ENCODE measurements at places on chromosomes 16 and 17.

GRCh38 chr17:50155115-50155819 is 4.8 kb upstream of the PPP1R9B start:
- DNase-seq: no peak

DNA sequence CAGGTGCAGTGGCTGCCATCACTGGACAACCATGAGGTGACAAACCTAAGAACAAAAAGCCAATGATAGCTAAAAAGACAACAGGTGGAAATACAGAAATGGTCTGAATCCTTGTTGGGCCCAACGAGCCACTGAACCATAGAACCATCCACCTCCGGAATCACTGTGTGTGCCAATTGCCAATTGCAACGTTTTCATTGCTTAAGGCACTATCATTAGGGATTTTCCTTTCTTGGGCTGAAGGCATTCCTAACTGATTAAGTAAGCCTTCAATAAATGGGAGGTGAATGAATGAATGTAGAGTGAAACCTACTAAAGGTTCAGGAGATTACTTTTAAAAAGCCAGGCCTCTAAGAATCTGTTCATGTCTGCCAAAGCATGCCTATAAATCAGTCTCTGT is 3.6 kb downstream of the USP31 start:
- DNase-seq: no peak

DNA sequence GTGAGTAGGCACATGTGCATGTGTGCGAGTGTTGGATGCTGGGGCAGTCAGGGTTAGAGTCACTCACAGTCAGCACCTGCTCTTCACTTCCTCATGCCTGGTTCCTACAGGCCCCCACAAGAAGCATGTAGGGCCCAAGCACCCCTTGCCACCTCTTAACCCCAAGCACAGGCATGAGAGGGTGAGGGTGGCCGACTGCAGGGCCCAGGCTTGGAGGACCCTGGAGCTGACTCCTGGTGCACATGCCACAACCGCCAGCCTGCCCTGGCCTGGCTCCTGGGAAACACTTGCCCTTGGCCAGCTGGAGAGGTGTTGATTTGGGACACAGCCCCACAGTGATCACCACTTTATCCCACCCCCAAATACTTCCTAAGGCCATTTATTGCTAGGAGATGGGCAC is 16.9 kb upstream of the CDRT15L2 start:
- DNase-seq: no peak

DNA sequence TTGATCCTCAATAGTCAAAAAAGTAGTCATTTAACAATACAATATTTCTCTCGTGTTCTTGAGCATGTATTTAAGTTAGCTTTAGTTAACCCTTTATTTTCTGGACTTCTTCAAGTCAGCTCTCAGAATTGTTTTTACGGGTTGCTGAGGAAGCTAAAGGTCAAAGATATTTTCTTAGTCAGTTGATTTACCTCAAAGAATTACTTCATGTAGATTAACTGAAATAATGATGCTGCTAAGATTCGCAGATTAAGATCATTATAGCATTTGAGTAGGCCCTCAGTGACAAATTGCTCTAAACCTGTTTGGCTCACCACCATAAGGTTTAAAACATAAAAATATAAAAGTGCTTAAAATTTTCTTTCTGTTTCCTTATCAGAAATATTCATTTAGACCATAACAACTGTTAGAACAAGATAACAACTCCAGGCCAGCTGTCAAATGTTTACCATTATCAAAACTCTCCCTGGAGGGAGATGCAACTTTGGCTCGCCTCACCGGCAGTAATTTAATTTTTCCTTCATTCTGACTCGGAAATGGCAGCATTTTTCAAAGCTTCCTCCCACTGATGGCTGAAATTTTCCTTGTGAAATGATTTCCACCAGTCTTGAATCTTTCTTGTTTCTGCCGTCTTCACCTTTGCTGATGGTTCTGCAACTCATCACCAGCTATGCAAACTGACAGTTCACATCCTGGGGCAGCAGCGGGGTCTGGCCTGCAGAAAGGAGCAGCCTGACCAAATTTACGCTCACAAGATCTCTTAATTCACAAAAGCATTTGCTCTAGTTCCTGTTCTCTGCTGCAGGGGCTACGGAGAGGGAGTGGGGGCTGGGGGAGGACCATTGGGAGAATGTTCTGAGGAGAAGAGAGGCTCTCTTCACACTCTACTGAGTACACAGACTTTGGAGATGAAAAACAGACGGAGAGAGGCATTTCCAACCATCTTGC is 254.8 kb upstream of the TBX2 start:
- no peak for DNase-seq

GRCh38 chr17:14310605-14311004 is 9.7 kb downstream of the HS3ST3B1 start:
- DNase-seq: no peak

DNA sequence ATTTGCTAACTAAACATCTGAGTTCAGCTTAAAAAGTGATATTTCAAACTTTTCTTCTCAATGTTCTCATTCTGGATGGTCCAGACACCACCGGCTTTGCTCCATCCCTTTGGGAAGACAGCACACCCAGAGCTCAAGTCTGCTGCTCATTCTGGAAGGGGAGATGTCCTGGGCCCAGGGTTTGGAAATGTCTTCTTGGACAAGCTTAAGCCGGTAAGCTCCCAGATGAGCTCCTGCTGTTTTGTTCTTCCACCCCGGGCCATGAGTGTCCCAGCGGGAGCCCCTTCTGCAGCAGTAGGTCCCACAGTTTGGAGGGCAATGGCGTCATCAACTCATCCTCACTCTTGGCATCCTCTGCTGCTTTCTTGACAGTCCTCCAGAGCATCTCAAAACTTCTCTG is 105.2 kb downstream of the TMEM100 start:
- no peak for DNase-seq

GRCh38 chr16:30088237-30088831 is 3.4 kb downstream of the TBX6 start:
- DNase-seq: no peak

- DNase-seq: no peak
These were observed 5.1 kb downstream of the RAB37 start for GRCh38 chr17:74742153-74742515.

DNA sequence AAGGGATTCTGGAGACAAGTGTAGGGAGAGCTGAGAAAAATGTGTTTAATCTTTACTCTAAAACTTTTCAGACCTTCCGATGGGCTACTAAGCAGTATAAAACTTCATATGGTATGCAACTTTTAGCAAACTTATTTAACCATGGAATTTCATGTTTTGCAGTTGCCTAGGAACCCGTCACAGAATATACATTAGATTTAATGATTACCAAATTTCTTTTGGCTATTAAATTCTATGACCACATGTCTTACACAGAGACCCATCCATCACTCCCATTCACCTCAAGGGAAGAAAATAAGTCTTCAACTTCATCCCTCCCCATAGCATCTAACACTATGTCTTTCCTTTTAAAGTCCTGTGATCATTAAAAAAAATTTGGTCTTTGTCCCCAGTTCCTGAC is 54.9 kb downstream of the HS3ST3A1 start:
- DNase-seq: no peak

DNA sequence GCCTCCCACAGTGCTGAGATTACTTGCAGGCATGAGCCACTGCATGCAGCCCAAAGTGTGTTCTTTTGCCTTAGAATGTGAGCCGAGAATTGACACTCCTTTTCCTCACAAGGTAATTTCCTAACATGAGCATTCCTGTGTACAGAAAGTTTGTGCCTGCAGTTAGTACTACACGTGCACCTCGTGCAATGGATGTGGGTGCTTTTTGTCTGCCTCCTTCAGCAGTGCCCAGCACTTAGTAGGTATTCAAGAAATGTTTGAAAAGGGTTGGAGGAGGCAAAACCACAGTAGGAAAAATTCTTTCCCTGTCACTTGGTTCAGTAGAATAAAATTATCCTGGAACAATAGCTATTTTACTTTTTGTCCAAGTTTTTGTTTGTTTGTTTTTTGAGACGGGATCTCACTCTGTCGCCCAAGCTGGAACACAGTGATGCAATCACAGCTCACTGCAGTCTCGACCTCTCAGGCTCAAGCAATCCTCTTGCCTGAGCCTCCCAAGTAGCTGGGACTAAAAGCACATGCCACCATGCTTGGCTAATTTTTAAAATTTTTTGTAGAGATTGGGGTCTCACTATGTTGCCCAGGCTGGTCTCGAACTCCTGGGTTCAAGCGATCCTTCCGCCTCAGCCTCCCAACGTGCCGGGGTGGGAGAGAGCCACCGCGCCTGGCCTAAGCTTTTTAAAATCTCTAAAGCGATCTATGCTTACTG is 2.4 kb downstream of the NDE1 start:
- no peak for DNase-seq

DNA sequence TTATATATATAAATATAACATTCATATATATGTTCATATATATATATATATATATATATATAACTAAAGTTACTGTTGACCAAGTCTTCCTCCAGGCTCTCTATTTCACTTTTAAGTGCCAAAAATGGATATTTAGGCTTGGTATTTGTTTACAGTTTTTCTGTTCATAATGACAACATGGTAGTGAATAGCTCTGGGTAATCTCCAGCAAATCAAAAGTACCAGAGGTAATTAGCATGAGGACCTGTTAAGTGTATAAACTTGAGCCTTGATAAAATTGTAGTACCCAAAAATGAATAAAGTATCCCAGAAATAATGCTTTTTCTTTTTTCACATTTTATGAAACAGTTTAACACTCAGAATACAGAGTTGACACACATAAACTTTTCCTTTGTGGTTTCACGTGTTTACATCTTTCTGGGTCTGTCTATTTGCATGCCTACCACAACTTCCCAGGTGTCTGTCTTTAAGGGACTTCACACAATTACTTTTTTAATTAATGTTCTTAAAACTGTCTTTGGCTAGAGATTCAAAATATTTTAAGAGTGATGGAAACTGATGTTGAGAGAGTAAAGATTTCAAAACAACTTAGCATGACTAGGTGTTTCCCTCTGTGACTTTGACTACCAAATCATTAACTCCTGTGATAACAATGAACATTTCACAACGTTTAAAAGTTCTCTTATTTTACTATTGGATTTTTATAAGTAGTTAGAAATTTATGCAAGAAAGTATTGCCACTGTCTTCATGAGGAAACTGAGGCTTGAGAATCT is 47.9 kb downstream of the RABEP1 start:
- no peak for DNase-seq

GRCh38 chr17:76772842-76773525 is 35.1 kb downstream of the MFSD11 start:
- no peak for DNase-seq

DNA sequence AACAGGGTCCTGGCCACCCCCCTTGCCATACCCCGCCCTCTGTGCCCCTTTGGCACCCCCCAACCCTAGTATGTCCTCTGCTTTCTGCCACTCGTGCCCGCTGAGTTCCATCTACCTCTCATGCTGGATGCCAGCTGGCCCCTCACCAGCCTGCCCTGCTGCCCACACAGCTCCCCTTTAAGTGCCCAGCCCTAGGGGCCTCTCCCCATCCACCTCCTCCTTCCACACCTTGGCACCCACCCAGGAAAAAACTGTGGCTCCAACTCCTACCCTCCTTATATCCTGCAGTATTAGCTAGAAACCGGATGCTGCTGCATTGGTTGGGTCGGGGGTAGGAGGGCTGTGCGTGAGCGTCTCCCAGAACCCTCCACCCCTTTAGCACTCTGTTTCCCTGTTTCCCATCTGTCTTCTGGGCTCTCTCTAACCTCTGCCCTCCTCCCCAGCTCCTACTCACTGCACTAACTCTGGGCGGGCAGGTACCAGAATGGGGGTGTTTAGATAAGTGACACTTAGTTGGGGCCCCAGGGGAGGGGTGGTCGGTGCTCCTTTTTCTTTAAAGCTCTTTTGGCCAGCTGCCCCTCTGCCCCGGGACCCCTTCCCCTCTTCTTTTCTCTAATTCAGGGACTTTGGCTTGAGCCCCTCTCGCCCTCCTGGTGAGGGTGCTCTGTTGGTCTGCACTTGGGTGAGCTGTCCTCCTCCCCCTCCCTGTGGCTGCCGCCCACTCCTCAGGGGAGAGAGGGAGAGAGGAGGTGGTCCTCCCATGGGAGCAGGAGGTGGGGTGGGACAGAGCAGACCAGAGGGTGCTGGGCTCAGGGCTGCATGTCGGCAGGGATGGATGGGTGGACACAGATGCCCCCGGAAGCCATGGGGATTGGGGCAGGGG is 9.9 kb downstream of the NR1D1 start:
- no peak for DNase-seq

- DNase-seq: no peak
These were observed 39.8 kb downstream of the C17orf67 start for GRCh38 chr17:56793957-56794356.

DNA sequence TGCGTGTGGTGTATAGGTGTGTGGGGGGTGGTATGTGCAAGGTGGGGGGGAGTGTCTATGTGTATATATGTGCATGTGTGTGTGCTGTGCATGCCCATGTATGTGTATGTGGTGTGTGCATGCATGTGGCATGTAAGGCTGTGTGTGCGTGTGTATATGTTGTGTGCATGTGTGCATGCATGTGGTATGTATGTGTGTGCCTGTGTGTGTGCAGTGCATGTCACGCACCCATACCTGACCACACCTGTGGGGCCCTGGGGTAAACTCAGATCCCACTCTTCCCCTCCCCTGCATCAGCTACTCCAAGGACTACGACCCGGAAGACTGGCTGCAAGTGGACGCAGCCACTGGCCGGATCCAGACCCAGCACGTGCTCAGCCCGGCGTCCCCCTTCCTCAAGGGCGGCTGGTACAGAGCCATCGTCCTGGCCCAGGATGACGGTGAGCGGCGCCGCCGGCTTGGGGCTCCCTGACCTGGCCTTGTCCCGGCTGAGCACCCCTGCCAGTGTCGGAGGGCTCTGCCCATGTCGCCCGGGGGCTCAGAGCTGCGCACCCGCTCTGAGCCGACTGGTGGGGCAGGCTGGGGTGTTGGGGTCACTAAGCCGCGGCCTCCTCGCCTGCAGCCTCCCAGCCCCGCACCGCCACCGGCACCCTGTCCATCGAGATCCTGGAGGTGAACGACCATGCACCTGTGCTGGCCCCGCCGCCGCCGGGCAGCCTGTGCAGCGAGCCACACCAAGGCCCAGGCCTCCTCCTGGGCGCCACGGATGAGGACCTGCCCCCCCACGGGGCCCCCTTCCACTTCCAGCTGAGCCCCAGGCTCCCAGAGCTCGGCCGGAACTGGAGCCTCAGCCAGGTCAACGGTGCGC is 9.1 kb downstream of the SLC22A31 start:
- no peak for DNase-seq

DNA sequence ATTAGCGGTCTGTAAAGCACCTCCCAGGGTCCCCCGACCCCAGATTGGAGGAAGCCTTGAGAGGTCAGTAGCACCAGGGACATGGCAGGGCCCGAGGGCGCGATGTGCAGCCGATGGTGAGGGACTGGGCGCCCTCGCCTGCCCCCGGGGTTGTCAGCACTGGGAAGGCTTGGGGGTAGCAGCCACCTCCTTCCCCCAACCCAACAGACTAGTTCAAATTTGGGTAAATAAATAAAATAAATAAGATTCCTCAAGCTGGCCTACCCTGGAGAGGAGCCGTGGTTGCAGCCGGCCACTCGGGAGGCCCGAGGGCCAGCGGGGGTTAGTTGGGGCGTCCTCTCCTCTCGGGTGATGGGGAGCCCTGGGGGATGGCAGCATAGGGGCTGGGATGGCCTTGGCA is 1.5 kb downstream of the C16orf92 start:
- no peak for DNase-seq

Data from caudate nucleus (tissue), 63 donors.